GM23248 (cell line): ENCODE measurements at places on chromosomes 1 and 21. TPM values are rescaled to one million over a fixed set of nuclear protein-coding genes. Genes with fewer than 3 reads are reported as not detected.

DNA sequence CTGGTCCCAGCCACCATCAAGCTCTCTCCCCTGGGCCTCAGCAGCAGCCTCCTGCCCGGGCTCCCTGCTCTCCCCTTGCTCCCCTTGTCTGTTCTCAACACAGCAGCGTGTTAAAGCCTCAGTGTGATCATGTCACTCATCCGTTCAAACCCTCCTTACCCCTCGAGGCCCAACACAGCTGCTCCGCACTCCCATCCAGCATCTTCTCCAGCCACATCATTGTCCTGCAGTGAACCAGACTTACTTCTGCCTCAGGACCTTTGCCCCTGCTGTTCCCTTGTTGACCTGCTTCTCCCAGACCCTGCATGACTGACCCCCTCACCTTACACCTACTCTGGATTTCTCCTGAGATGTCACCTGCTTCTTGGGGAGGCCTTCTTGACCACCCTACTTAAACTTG is 13.3 kb downstream of the CDK18 start:
- no peak for DNase-seq

DNA sequence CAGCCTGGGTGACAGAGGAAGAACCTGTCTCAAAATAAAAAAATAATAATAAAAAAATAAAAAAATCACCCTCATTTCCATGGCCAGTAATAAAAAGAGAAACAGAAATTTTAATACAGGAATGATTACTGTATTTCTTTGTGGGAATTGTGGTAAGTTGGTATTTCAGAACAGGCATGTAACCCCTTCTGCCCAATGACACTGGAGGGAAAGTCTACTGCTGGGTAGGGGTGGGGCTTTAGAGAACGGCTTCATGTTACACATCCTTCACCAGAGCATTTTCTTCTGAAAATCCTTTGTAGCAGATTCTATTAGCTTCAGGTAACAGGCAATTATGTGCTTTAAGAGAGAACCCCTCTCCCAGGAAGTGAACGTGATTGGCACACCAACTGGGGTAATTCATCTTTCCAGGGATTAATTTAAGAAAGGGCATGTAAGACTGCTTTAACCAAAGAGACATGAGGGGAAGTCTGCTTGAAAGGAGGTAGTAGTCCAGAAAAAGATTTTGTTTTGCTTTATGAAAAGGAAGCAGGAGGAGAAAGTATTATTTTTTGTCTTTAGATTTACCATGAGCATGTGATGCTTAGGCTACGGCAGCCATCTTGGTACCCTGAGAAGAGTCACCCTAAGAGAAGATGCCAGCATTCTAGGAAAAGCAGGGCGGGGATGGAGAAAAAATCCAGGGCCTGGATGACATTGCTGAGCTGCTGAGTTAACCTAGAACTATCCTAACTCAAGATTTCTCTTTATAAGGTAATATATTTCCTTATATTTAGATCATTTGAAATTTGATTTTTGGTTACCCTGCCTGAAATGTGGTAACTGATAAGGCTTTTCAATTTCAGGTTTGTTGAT is 57.7 kb upstream of the DPT start:
- DNase-seq: no peak

The KCNA10 gene
- total RNA-seq: not detected in 2 replicates

The FNDC10 gene
- total RNA-seq: 7.7 and 9.8 TPM in 2 replicates
